ENCODE measurements at places on chromosomes 6 and 20. TPM values are rescaled to one million over a fixed set of nuclear protein-coding genes. Genes with fewer than 3 reads are reported as not detected.
A peak's percentile ranks its signal among the peaks of the same experiment; 100 is the strongest.

The HLA-DOA gene
- 13.6 TPM for total RNA-seq

DNA sequence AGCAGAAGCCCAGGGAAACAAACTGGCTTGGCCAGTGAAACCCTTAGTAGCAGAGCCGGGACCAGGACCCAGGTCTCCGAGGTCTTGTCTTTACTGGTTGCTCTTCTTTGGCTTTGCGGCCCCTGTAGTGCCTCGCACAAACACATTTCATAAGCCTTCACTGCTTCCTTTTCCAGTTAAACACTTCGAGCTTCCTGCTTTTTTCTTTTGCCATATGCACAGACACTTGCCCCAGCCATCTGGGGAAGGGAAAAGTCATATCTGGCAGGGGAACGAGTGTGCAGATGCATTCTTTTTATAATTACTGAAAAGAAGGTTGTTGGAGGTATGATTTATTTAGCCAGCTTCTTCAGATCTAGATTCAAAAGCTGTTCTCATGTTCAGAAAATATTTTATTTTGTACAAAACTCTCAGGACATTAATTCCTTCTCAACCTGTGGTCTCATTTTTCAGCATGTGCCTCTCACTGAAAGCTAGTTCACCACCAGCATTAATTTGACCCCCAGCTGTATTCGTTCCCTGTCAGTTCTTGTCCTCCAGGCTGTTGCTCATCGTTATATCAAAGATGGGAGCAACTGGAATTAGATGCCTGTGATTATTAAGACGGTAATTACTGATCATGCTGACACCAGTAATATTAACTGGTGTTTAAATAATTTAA lies 19.2 kb downstream of the KLHL32 start:
- H3K27me3 ChIP-seq, result no peaks in the 10 kb centered on the region
- no peak for DNase-seq
- H3K27ac ChIP-seq, result no peak overlapping the region
- no peak overlapping the region for H3K4me3 ChIP-seq
- H3K4me1 ChIP-seq, result no peaks in the 10 kb centered on the region

GRCh38 chr20:62048821-62049291 lies 16.8 kb downstream of the TAF4 start:
- DNase-seq, result peak; percentile 7
- H3K4me1 ChIP-seq, result peaks cover 75% of the 10 kb centered on the region
- H3K36me3 ChIP-seq, result no peaks in the 10 kb centered on the region
- H3K27ac ChIP-seq, result no peak overlapping the region
- H3K27me3 ChIP-seq, result no peaks in the 10 kb centered on the region

The ACSS2 gene
- 28.9 TPM for total RNA-seq

GRCh38 chr20:41316602-41317545 lies 657 bp downstream of the ZHX3 start:
- H3K4me1 ChIP-seq, result peaks cover 15% of the 10 kb centered on the region
- peak overlapping the region; percentile 75 for H3K4me3 ChIP-seq
- H3K27ac ChIP-seq, result no peak overlapping the region
- DNase-seq, result peak; percentile 77
- no peaks in the 10 kb centered on the region for H3K36me3 ChIP-seq

GRCh38 chr6:67606906-67607828 lies 1027.9 kb upstream of the ADGRB3 start:
- no peaks in the 10 kb centered on the region for H3K4me1 ChIP-seq
- no peak overlapping the region for H3K4me3 ChIP-seq
- no peaks in the 10 kb centered on the region for H3K27me3 ChIP-seq
- no peak overlapping the region for H3K27ac ChIP-seq

The ARMH2 gene
- not detected for total RNA-seq

DNA sequence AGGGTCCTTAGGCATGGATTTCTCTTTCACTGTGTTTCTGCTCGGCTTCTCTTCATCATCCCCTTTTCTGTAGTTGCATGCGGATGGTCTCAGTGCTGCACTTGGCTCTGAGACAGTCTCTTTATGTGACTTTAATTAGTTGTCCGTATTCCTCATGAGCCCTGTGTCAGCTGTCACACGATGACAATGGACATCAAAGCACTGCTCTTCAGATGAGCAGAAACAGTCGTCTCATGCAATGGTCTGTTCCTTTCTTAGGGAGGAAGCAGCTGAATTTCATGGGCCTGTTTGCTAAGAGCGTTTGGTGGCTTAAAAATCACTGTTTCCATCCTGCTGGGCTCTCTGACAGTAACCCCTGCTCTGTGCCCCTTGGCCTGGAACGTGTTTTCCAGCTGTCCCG lies 64.9 kb downstream of the SYTL3 start:
- H3K4me1 ChIP-seq, result peaks cover 11% of the 10 kb centered on the region
- no peak for DNase-seq
- no peak overlapping the region for H3K27ac ChIP-seq
- H3K36me3 ChIP-seq, result no peaks in the 10 kb centered on the region
- no peaks in the 10 kb centered on the region for H3K27me3 ChIP-seq

- no peak for DNase-seq
- no peak overlapping the region for H3K27ac ChIP-seq
- peaks cover 32% of the 10 kb centered on the region for H3K4me1 ChIP-seq
- no peak overlapping the region for H3K4me3 ChIP-seq
These were observed 19.7 kb upstream of the SLC22A2 start for GRCh38 chr6:160278311-160278710.

DNA sequence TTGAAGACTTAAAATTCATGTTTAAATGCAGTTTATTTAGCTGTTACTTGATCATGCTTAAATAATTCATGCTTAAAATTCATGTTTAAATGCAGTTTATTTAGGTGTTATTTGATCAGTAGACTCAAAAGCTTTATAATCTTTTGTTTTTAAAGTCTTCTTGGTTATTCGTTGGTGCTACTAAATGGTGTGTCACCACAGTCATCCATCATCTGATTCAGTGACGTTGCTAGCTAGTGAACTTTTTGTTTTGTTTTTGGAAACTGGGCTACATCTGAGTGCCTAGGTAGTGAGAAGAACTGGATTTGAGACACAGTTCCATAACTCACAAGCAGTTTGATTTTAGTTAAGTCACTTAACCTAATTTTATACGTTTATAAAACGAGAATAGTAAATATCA lies 20.9 kb downstream of the SCAF8 start:
- H3K4me1 ChIP-seq, result peaks cover 58% of the 10 kb centered on the region
- no peak overlapping the region for H3K4me3 ChIP-seq
- no peak overlapping the region for H3K27ac ChIP-seq
- DNase-seq, result no peak
- no peaks in the 10 kb centered on the region for H3K36me3 ChIP-seq
- no peaks in the 10 kb centered on the region for H3K27me3 ChIP-seq

DNA sequence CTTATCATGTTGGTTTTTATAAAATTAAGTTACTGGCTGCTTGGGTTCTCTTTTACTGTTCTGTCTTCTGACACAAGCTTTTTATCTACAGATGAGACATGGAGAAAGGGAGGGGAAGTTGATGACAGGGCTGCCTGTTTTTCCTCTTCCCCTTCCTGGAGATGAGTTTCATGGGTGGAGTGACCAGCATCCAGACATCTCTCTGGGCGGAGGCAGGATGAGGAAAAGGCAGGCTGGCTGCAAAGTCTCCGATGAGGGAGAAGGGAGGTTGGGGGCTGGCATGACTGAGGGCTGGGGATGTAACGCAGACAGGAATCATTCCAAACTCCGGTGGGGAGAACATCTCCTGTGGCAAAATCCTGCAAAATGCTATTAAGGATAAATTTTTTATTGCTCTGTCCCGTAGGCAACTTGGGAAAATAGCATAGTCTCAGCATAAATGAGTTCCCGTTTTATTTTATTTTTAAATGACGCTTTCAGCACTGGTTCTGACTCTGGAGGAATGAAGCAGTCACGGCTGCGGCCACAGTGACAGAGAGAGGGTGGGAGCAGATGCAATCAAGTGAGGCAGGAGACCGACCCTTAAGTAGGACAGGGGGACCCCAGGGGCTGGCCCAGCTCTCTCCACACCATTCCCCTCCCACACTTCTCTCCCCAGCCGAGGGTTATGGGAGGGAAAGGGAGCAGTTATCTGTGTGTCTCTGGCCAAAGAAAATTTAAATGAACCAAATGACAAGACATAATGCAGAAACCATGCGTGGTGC lies 108.8 kb upstream of the PMEPA1 start:
- DNase-seq, result no peak
- H3K36me3 ChIP-seq, result no peaks in the 10 kb centered on the region
- peaks cover 5% of the 10 kb centered on the region for H3K4me1 ChIP-seq
- no peak overlapping the region for H3K27ac ChIP-seq
- peaks cover 2% of the 10 kb centered on the region for H3K27me3 ChIP-seq

GRCh38 chr6:71072508-71072907 lies 115.6 kb upstream of the B3GAT2 start:
- peaks cover 2% of the 10 kb centered on the region for H3K36me3 ChIP-seq
- peaks cover 4% of the 10 kb centered on the region for H3K27me3 ChIP-seq
- H3K27ac ChIP-seq, result no peak overlapping the region
- H3K4me1 ChIP-seq, result no peaks in the 10 kb centered on the region
- no peak overlapping the region for H3K4me3 ChIP-seq
